Nucleus accumbens (tissue), 56 donors: ENCODE measurements at places on chromosomes 12 and 14.

DNA sequence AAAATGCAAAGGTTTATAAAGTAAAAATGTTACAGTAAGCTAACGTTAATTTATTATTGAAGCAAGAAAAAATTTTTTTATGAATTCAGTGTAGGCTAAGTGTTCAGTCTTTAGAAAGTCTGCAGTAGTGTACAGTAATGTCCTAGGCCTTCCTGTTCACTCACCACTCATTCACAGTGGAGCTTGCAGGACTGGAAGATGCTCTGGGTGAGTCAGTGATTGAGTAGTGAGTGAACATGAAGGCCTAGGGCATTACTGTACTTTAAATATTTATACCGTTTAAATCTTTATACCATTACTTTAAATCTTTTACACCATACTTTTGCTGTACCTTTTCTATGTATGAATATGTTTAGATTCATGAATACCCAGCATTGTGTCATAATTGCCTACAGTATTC, 120.3 kb upstream of the SLC38A4 start:
- DNase-seq = no peak

- DNase-seq = no peak
Observed at GRCh38 chr12:13652105-13652504, 329.3 kb downstream of the GRIN2B start.

DNA sequence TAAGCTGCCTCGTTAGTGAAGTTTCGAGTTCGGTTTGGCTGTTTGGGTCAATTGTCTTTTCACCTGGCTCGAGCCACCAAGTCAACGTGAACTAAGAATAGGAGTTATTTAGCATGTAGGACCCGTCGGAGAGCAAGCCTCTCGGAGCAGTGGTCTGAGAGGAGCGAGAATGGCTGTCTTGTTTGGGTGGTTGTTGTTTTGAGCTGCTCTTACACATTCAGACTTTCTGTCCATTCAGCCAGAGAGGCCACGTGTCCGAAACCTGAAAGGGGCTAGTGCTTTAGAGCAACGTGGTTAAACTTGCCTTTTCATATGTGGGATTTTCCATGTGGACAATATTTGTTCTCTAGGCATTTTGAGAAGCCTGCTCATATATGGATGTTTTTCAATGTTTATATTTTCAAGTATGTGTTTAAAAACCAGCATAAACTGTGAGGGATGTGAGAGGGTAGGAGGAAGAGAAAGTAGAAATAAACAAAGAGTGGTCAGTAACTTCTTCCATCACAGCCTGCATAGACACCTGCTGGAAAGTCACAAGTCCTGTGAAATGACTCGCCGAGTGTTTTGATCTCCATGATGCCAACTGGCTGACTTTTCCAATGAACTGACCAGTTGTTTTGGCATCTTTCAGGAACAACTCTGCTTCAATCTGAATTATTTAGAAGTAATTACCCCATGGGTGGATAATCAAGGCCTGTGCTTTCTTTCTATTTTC, 221.0 kb downstream of the ASCL1 start:
- DNase-seq = no peak

GRCh38 chr12:41108032-41108431, 80.1 kb upstream of the PDZRN4 start:
- DNase-seq = no peak

DNA sequence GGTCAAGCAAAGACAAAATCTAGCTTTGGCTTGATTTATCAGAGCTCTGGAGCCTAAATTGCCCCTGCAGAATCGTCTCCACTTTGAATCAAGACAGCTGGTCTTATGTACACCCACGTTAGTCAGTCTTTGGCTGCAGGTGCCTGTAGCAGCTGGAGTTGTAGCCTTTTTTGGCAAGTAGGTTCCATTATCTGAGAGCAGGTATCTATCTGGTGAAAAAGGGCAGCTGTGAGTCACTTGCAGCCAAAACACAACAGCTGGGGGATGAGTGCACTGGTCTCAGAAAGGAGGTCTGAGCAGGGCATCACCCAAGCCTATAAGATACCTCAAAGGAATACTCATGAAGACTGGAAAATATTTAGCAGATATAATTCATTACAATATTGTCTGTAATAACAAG, 43.6 kb upstream of the KCNH5 start:
- no peak for DNase-seq

- no peak for DNase-seq
Observed at GRCh38 chr12:113006641-113007040, 28.3 kb downstream of the OAS2 start.

- DNase-seq = no peak
Observed at GRCh38 chr12:23426328-23426727, 523.1 kb downstream of the SOX5 start.

- peak; percentile 73 for DNase-seq
Observed at GRCh38 chr12:110582276-110583136, 612 bp downstream of the PPTC7 start.

- no peak for DNase-seq
Observed at GRCh38 chr12:53502331-53502730, 1.2 kb downstream of the TARBP2 start.

DNA sequence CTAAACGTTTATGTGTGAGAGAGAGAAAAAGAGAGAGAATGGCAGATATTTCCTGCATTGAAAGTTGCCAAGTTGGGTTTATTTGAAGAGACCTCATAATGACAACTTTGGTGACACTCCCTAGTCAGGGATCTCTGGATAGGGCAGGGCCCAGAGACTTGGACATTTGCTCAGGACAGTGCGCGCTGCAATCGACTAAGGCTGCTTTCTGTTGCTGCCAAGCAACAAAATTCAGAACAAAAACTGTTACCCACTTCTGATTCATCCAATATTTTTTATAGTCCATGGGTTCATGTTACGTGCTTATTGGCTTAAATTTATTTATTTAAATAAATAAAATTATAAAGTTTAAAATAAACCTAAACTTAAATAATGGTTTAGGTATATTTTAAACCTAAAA, 34.2 kb downstream of the PTGER2 start:
- DNase-seq = no peak

DNA sequence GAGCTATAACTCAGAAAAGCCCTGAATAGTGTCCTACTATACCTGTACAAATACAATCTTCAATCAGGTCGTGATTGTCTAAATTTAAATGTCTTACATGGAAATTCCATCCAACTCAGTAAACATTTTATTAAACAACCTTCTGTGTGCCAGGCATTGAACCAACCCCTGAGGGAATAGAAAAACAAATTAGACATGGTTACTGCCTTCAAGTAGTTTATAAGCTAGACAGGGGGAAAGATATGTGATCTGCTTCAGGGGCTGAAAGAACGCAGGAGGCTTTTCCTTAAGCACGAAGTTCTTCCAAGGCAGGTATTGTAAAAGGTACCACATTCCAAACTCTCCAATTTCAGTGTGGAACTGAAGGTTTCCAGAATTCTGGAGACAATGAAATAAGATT, 39.7 kb upstream of the STAB2 start:
- no peak for DNase-seq

- no peak for DNase-seq
Observed at GRCh38 chr14:35254736-35255135, 37.4 kb upstream of the PSMA6 start.

- DNase-seq = no peak
Observed at GRCh38 chr12:21413369-21414277, 23.8 kb upstream of the PYROXD1 start.

GRCh38 chr12:5017638-5018348, 25.9 kb upstream of the KCNA5 start:
- peak; percentile 12 for DNase-seq

GRCh38 chr12:48925304-48926011, at the start of gene FKBP11:
Gene FKBP11, minus strand, starts transcription at chr12:48925492. Its CDS starts 64 bp downstream, at chr12:48925428.
- no peak for DNase-seq

DNA sequence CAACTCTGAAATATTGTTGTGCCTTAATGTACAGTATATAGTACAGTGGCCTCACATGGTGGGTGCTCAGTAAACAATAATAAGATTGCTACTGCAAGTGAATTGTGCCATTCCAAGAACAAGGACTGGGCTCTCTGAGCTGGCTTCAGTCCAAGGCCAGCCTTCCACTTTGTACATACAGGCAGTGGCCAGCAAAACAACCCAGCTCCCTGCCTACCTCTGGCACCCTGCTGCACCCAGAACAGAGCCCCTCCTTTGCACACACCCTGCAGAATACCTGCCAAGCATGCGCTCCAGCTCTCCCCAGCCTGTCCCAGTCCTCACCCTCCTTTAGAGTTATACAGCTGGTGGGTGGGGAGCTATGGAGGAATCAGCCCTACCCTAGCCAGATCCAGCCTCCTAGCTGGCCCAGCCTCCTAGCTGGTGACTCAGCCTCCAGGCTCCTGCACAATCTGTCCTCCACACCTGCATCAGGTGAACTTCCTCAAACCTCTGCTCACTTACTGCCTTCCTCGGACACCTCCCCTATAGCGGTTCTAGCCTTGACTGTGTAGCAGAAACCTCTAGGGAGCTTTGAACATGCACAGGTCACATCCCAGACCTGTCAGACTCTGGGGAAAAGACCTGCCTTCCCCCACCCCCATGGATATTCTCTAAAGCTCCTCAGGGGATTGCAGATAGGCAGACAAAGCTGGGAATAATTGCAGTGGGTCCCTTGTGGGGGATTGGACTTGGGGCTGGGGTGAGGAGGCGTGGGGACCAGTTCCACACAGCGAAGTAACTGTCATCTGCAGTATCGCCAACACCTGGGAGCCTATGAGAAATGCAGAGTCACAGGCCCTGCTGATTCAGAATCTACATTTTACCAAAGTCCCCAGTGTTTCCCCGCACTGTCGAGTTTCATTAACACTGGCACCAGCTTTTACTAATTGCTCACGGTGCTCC, 17.9 kb downstream of the ZDHHC22 start:
- no peak for DNase-seq

DNA sequence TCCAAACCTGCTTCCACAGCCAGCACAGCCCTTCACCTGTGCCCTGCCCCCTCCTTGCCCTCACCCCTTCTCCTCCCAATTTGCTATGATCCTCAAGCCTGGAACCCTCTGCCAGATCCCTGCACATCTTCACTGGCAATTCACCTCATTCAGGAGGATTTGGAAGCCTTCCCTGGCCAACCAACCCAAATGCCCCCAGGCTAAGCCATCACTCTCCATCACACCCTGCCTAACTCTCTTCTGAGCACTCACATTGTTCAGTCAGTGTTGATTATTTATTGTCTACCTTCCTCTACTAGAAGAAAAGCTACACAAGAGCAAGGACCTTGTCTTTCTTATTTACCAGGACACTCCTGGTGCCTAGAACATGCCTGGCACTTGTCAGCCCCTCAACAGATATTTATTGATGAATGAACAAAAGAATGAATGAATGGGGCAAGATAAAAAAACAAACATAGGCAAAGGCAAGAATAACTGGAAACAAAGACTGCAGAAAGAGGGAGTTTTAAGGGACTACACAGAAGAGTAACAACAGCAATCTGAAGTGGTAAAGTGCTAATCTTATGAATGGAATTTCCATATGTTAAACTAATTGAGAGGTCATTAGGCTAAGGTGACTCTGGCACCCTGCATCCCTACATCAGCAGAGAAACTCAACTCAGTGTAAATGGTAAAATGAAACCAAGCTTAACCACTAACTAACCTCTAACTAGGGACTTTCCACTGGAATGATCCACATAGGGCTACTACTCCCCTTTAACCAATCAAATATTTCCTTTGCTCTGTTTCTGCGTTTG, 33.4 kb downstream of the TMTC1 start:
- no peak for DNase-seq

DNA sequence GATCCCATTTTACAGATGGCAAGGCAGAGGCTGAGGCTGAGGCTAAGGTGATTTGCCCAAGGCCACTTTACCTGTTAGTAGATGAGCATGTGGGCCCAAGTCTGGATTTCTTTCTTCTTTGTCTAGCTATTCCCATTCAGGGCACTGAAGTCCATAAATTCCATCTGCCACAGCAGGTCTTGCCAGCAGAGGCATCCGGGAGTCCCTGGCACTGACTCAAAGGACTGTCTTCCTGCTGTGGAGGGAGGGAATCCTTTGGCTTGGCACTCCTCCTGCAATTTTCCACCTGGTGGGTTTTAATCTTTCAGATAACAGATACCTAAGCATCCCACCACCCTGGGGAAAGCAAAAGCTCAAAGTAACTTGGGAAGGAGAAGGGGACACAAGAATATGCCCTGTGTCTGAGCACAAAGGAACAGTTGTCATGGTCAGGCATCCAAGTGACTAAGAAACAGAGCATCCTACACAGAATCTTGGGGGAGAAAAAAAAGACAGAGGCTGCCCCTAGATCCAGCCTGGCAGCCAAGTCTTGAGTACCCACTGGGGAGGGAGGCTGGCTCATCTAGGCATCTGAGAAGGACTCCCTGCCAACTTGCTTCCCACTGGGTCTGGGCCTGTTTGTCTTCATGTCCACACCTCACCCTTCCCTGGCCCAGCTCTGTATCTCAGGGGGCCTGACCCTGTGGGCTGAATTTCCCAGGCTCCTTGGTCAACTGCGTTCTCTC, 35.6 kb upstream of the CMKLR1 start:
- DNase-seq = no peak

GRCh38 chr12:130571089-130571488, 145.0 kb downstream of the RIMBP2 start:
- no peak for DNase-seq

DNA sequence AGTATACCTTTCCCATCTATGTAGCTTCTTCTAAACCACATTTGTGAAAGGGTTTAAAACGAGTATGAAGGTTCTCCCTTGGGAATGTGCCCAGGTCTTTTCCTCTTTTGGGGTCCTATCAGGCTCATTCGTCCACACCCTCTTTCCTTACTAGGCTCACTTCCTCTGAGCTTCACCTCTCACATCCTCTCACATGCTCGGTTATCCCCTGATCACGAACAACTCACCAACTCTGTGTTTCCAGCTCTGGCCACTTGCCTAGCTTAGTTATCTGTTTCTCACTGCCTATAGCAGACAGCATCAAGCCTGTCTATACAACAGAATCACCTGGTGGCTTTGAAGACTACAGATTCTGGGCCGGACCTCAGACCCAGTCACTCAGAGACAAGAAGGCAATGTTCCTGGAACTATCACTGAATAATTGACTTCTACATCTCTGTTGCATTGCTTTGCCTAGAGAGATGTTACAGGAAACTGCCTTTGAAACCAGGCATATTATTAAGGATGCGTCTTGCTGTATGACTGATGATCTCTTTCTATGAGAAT, 158.2 kb downstream of the FOXN3 start:
- no peak for DNase-seq

GRCh38 chr12:93086288-93086727, 157.2 kb upstream of the EEA1 start:
- DNase-seq = no peak

- no peak for DNase-seq
Observed at GRCh38 chr12:92973614-92974013, 44.5 kb upstream of the EEA1 start.

GRCh38 chr14:87076146-87076545, 916.8 kb downstream of the GALC start:
- DNase-seq = no peak

DNA sequence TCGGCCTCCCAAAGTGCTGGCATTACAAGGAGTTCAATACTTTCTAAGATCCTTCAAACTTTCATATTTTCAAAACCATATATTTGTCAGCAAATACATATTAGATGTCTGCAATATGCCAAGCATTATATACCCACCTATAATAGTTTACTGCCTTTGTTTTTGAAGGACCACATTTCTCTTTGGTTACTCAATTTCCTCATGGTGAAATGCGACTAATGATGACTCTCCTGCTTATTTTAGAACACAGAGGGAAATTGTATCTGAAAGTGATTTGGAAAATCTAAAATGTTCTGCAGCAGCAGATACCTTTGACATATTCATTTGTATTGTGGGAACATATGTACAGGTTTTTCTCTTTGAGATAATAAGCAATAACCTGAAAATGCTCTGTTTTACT, 2.7 kb upstream of the CNTN1 start:
- no peak for DNase-seq

- no peak for DNase-seq
Observed at GRCh38 chr12:128800606-128801005, 23.2 kb downstream of the SLC15A4 start.
